ENCODE measurements at places on chromosomes 4 and X. TPM values are rescaled to one million over a fixed set of nuclear protein-coding genes. Genes with fewer than 3 reads are reported as not detected.

GRCh38 chr4:122555216-122555615, 65.7 kb downstream of the IL21 start:
- DNase-seq: no peak

- no peak for DNase-seq
Measured at GRCh38 chr4:175561696-175562095, 250.4 kb downstream of the GPM6A start.

DNA sequence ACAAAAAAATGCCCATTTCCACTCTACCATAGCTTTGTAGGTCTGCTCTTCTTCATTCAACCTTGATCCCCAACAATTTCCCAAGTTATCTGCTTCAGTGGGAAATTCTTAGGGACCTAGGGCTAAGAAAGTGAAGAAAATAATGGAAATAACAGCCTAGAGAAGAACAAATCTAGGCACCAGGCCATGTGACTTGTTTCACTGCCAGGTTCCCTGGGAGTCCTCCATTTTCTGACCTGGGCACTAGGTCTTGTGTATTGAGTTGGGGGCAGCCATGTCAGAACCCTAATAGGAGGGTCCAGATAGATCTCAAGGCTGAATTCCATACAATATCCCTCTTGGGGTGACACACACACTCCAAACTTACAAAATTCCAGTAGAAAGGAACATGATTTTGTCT, 194.6 kb upstream of the STK26 start:
- peak; percentile 13 for DNase-seq

RPL10 gene
- total RNA-seq: 3,331 TPM

- peak; percentile 44 for DNase-seq
Measured at GRCh38 chrX:65644621-65645289, 22.7 kb upstream of the MSN start.

PIM2 gene
- 648 TPM for total RNA-seq

GRCh38 chrX:112822892-112823291, 17.7 kb downstream of the AMOT start:
- DNase-seq: no peak

GRCh38 chrX:68332201-68332731, 101.0 kb downstream of the OPHN1 start:
- no peak for DNase-seq

- DNase-seq: no peak
Measured at GRCh38 chr4:42350611-42351182, 46.6 kb upstream of the SHISA3 start.

Measured in activated naive CD4-positive, alpha-beta T cell treated with anti-CD3 and anti-CD28 coated beads for 36 hours (primary cell).